ENCODE measurements at places on chromosomes 7 and 10.

GRCh38 chr10:91061608-91062007 is 140.7 kb upstream of the ANKRD1 start:
- no peak for DNase-seq

DNA sequence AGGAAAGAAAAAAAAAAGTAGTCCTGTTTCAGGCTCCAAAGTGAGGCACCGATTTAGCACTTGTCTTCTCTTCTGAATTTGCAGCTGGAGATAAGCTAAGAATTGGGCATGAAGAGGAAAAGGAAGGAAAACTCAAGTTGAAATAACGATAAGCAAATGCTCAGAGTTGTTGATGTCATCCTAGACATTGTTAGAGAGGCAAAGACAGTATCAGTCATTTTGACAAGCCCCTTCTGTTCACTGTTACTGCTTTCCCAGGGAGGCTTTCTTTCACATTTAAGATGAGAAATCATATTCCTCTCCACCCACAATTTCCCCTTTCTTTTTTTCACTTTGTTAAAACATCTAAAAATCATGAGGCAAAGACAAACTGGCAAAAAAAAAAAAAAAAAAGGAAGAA is 41.8 kb downstream of the SORCS1 start:
- DNase-seq = no peak

DNA sequence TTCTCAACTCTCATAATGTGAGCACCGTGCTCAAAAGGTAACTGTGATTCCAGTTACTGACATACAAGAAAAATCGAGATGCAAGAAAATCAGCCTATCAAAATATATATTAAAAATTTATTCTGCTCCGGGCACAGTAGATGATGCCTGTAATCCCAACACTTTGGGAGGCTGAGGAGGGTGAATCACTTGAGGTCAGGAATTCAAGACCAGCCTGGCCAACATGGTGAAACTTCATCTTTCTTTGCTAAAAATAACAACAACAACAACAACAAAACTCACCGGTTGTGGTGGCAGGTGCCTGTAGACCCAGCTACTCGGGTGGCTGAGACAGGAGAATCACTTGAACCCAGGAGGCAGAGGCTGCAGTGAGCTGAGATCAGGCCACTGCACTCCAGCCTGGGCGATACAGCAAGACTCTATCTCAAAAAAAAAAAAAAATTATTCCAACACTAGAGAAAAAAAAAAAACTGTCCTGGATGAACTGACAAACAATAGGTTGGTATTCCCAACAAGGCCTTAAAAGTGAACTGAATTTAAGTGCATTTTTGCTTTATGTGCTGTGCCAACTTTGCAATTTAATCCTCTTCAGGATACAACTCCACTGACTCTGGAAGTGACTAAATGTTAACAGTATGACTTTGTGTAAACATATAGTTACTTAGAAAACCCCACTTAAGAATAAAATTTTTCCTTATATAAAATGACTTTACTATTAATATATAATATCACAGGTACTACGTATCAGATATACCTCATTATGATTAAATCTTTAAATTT is 51.1 kb downstream of the JMJD1C start:
- no peak for DNase-seq

GRCh38 chr7:73721377-73721817 is 1.9 kb upstream of the STX1A start:
- DNase-seq = peak; percentile 47

- DNase-seq = no peak
These were observed 6.2 kb upstream of the CUL2 start for GRCh38 chr10:35096312-35096711.

DNA sequence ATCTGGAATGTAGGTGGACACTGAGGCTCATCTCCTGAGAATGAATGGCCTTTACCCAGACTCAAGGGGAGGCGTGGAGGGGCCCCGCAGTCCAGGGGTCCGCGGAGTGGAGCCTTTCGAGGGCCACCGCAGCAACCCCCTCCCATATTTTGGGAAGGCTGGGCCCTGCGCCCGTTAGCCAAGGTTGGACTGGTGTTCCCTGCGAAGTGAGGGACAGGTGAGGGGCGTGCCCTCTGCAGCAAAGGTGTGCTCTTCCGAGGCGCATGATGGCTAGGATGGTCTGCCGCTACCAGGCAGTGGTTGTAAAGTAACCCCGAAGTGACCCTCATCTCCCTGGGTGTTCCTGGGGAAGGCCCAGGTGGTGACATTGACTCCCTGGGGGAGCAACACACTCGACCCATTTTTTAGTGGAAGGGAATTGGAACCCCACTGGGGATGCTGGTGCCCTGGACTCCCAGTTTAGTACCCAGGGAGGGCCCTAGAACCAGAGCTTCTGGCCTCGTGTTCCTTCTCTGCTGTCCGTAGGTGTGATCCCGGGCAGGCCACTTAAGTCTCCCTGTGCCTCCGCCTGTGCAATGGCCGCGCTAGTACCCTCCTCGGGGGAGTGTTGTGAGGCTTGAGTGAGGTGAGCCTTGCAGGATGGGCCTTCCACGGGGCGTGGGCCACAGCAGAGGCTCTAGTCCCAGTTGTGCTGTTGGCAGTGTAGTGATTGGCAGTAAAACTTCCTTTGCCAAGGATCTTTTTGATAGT is 779 bp downstream of the FAM241B start:
- DNase-seq = no peak

DNA sequence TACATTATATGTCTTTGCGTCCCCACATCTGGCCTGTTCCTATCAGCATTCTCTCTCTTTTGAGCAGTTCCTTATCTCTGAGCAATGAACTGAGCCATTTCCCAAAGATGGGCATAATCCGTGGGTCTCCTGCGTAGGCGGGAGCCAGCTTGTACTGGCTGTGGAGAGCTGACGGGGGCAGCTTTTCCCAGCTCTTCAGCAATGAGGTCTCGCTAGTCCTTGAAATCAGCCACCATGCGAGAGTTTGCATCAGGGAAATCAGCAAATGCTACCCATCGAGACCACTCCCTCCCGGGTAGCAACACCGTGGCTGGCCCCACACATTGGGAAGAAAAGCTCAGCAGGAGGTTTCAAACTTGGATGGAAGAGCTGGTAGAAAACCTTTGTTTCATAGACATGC is 51.9 kb upstream of the FAM180A start:
- peak; percentile 26 for DNase-seq

- no peak for DNase-seq
These were observed 370.3 kb upstream of the NFE2L3 start for GRCh38 chr7:25781704-25782103.

DNA sequence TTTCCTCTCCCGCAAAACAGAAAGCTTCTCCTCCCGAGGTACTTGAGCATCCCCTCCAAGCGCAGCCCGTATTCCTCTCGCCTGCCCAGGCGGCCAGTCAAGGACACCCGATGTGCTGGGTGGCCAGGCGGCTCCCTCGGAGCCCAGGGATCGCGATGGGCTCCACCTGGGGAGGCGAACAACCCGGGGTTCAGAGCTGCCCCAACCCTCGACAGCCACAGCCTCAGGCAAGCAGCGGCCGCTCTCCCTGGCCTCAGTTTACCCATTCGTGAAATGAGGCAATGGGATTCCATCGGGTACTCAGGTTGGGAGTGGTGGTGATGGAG is 147.4 kb downstream of the CYP26A1 start:
- DNase-seq = no peak

DNA sequence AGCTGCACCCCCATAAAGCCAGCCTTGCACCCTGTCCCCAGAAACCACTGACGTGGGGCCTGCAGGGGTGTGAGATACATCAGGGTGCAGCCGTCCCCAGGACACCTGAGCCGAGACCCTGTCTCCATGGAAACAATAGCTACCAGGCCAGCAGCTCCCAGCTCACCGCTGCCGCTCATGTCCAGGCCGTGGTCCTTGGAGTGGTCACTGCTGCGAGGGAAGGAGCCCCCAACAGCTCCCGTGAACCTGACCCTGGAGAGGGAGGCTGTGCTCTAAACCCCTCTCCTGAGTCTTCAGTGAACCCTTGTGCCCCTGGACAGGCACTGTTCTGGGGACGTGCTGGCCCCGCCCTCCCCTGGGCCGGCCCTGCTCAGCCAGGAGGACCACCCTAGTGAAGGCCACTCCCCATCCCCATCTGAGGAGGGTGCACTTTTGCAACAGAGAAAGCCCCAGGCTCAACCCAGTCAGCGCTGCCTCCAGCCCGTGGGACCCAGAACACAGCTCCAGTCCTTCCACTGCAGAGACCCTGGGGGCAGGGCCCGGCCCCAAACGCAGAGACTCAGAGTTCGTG is 19.6 kb upstream of the INPP5A start:
- no peak for DNase-seq

DNA sequence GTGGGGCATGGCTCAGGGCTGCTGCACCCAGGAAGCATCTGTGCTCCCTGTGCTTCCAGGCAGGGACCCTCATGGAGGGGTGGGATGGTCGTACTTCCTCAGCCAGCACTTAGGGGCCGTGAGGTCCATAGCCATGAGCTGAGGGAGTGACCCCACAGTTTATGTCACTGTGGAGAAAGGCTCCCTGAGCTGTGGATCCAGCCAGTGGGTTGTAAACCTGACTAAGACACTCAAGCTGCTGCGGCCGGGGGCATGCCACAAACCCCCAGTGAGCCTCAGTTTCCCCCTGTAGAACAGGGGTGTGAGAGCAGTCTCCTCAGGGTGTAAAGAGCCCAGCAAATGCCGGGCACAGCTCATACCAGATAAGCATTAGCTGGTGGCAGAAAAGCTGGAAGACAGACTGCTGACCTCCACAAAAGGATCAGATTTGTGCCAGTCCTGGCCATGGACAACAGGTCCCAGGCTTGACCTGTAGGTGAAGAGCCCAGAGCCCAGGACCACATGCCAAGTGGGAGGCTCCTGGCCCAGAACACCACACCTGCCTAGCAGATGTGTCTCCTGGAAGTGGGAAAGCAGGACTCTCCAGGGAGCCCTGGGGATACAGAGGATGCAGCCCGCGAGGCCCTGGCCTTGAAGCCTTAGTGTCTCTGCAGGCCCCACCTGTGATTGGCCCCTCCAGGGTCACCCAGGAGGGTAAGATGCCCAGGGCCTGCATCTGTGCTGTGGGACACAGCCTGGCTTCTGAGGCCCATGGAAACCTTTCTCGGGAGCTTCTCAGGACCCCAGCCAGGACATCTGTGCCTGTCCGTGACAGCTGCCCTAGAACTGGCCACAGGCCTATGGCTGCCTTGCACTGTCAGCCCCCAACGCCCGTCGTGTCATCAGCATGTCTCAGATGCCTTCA is 78.1 kb upstream of the RET start:
- DNase-seq = no peak

DNA sequence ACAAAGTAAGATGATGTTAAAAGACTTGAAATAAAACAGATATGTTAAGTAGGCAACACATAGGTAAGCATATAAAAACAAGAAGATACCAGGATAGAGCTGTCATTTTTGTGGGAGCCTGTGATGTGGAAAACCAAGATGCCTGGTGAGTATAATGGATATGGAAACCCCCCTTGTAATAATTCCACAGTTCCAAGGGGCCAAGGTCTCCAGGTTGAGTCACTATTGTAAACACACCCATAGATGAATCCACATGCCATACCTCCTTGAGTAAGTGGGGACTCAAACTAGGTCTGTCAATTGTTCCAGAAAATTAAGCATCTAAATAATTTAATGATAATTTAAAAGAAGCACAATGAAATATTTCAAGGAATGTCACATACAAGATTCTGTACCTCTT is 15.9 kb downstream of the CAV1 start:
- no peak for DNase-seq

DNA sequence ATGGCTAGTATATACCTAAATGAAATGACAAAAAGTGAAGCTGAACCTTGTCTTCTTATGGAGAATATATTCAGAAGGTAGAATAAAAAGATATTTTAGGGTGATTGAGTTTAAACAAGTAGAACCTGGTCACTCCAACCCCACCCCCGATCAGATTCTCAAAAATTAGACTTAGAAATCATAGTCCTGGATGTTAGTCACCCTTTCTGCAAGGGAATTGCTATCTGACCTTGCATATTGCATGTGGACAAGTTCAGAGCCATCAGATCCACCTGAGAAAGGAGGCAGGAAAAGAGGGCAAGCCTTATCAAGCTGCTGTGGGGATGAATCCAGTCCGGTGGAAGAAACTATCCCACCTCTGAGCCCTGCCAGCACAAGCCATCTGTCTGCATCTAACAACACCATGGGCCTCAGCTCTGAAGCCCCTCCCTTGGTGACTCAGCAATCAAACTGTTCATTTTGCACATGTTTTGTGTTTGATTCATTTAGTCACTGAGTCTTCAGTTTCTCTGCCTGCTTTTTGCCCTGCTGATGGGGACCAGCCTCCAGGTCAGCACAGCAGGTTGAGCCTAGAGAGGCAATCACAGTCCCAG is 727.3 kb downstream of the AUTS2 start:
- DNase-seq = no peak

Measured in NCI-H345 (cell line).